ENCODE measurements at places on chromosomes 6 and 20. TPM values are rescaled to one million over a fixed set of nuclear protein-coding genes. Genes with fewer than 3 reads are reported as not detected.

CARMIL1 gene
- total RNA-seq = 45.5 TPM

- DNase-seq = no peak
Measured at GRCh38 chr6:166440106-166440505, 57.4 kb upstream of the MPC1 start.

DNA sequence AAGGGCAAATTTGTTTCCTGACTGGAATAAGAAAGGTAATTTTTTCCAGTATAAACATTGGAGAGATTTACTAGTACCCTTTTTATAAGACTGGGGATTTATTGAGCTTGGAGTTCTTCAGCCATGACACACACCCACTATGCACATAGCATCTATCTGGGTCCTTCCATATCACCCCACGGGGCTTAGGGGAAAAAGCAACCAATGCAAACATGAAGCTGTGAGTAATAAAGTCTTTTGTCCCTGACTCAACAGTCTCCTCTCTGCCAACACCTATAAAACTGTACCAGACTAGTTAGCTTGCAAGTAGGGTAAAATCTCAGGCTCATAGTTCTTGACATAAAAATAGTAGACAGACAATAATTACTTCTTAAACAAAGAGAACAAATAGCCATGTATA lies 23.4 kb downstream of the COL21A1 start:
- DNase-seq = no peak

DNA sequence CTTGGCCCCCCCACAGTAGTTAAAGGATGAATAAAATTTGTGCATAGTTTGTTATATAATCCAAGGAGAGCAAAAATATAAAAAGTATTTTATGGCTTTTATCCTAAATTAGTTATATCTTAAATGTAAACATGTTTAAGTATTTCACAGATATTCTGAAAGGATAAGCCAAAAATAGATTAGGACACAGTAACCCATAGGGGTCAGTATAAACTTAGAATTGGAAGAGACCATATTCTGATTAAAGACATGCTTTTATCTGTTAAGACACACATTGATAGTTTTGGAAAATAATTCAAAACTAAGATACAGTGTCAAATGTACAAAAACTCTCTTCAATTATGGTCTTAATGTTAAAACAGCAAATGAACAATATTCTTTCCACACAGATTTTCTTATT lies 4.5 kb upstream of the SERINC1 start:
- DNase-seq = peak; percentile 52

GRCh38 chr6:127102299-127102698 lies 16.2 kb upstream of the RSPO3 start:
- DNase-seq = no peak
